Right atrium auricular region (tissue), 2 donors: ENCODE measurements at places on chromosomes 5 and 9.

DNA sequence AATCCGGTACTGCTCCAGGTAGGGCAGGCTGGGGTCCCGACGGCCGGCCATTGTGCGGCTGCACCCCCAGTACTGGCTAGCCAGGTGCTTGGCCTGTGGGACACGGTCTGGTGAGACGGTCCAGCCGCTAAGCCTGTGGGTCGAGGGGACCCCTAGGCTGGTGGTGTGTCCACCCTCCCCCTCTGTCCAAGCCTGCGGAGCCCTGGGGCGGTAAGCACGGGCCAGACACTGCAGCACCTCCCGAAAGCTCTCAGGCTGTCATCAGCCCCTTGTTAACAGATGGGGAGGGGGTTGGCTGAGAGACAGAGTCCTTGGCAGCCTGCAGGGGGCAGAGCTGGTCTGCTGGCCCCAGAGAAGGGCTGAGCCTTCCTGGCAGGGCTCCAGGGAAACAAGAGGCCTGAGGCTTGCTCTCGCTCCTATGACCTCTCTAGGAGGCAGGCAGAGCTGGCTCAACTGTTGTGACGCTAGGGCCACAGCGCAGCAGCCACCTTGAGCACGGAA is 11.8 kb upstream of the MRNIP start:
- H3K27ac ChIP-seq = peak overlapping the region; percentile 31
- peaks cover 56% of the 10 kb centered on the region for H3K36me3 ChIP-seq
- no peak overlapping the region for H3K4me3 ChIP-seq
- DNase-seq = no peak
- no peaks in the 10 kb centered on the region for H3K27me3 ChIP-seq

DNA sequence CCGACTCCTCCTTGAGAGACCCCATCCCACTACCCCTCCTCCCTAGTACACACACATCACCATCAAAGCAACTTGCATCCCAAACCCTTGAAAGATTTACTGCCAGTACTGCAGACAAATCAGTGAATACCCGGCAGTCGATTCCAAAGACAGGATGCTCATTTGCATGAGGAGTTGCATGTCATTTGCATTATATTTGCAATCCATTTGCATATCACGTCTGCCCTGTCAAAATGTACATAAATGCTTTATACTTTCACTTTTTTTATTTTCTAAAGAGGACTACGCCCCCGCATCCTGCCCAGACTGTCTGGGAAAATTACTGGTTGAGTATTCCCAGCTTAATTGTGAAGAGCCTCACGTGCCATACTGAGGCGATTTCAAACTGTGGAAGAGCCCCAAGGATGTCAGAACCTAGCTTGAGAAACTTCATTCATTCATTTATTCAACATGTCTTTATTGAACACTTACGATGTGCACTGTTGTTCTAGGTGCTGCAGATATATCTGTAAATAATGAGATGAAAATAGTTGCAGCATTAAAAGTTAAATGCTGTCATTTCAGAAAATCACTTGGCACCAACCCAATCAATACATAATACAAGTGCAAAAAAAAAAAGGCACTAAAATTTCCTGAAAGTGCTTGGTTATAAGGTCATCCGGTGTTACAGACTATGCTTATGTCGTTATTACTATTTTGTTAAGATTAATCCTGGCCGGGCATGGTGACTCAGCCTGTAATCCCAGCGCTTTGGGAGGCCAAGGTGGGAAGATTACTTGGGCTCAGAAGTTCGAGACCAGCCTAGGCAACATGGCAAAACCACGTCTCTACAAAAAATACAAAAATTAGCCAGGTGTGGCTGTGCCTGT is 17.2 kb upstream of the SIL1 start:
- DNase-seq = no peak
- H3K4me3 ChIP-seq = no peak overlapping the region
- no peak overlapping the region for H3K27ac ChIP-seq
- no peaks in the 10 kb centered on the region for H3K4me1 ChIP-seq
- H3K27me3 ChIP-seq = no peaks in the 10 kb centered on the region

DNA sequence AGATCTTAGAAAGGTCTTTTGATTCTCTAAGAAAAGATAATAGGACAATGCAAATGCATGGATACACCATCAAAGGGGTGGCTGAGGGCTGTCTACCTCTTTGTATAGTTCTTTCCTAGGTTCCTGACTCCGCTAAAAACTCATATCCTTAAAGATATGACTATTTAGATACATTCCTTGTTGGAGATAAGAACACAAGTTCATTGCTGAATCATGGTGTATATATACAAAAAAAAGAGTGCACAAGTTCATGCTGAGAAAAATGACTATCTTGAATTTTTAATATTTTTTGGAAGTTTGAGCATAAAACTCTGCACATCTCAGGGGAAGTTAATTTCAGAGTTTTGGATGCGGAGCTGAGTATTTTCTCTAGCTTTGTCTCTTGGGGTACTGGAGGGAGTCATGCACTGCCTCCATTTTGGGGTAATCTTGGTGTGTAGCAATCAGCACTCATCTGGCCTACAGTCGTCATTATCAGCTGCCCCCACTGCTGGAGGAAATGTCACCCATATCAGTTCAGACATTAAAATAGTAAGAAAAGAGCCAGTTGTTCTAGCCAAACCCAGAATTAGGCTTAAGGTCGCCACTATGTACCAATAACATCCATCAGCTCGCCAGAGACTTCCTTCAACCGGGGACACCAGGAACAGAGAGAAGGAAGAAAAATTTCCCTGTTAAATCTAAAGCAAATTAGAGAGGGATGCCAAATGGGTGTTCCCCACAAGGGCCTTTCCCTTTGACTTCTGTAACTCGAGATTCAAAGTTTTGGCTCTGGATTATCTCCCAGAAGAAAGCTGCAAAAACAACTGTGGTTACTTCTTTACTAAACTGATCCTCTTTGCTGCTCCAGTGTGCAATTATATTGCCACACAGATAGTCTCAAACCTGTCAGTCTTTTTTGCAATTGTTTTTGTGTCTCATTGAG is 49.0 kb downstream of the PTTG1 start:
- H3K4me3 ChIP-seq = no peak overlapping the region
- H3K4me1 ChIP-seq = peaks cover 31% of the 10 kb centered on the region
- no peak overlapping the region for H3K27ac ChIP-seq
- H3K27me3 ChIP-seq = no peaks in the 10 kb centered on the region

DNA sequence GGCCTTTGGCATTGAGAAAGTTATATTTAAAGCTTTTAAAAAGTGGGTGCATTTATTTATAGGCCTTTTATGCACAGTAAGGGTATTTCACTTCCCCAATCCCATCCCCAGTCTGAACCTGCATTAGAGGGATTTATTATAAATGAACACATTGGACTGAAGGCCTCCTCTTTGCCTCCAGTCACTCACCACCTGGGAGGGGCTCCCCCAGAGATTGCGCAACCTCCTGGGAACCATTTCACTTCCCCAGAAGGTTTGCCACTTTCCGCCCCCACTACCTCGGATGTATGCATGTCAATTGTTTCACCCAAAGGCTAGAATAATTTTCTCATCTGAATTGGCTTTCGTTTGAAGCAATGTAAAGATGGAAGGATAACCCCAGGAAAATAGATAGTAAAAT is 29.8 kb upstream of the VCAN start:
- H3K36me3 ChIP-seq = no peaks in the 10 kb centered on the region
- no peak overlapping the region for H3K4me3 ChIP-seq
- DNase-seq = no peak
- no peak overlapping the region for H3K27ac ChIP-seq
- no peaks in the 10 kb centered on the region for H3K27me3 ChIP-seq
- no peaks in the 10 kb centered on the region for H3K4me1 ChIP-seq

GRCh38 chr9:102767076-102767475 is 228.1 kb upstream of the CYLC2 start:
- H3K27me3 ChIP-seq = no peaks in the 10 kb centered on the region
- H3K36me3 ChIP-seq = no peaks in the 10 kb centered on the region
- DNase-seq = no peak
- H3K4me3 ChIP-seq = no peak overlapping the region
- H3K27ac ChIP-seq = no peak overlapping the region

DNA sequence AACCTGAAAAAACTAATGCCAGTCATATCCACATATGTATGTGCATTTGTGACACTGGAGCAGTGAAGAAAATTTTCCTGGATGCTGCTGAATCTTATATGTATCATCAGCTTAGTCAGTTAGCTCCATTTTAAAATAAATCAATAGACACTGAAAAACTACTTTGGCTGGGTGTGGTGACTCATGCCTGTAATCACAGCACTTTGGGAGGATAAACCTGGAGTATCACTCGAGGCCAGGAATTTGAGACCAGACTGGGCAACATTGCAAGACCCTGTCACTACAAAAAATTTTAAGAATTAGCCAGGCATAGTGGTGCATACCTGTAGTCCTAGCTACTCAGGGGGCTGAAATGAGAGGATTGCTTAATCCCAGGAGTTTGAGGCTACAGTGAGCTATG is 511.0 kb upstream of the TLE4 start:
- H3K27me3 ChIP-seq = no peaks in the 10 kb centered on the region
- no peaks in the 10 kb centered on the region for H3K4me1 ChIP-seq
- no peak overlapping the region for H3K27ac ChIP-seq

DNA sequence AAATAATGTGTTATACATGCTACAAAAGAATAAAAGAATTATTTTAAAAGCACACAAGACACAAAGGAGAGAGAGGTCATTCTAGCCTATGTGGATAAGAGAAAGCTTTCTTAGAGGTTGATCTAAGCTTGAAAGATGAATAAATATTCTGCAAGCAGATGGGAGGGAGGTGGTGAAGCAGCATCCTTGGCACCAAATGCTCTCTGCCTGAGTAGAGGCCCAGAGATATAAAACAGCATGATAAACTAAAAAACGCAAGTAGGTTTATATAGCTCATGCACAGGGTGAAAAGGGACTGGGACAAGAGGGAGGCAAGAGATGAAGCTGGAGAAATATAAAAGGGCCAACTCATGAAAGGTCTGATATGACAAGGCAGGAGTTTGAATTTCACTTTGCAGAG is 283.2 kb upstream of the POU5F2 start:
- no peak overlapping the region for H3K27ac ChIP-seq
- DNase-seq = no peak
- H3K36me3 ChIP-seq = no peaks in the 10 kb centered on the region
- H3K27me3 ChIP-seq = no peaks in the 10 kb centered on the region

GRCh38 chr9:113340011-113340699 is at the start of gene WDR31:
Gene WDR31, minus strand, starts transcription at chr9:113340275. Its CDS starts 8,253 bp downstream, at chr9:113332022.
- peak within 1 kb of the TSS; percentile 79 for H3K27ac ChIP-seq
- no peaks in the 10 kb centered on the region for H3K4me1 ChIP-seq
- H3K4me3 ChIP-seq = peak within 1 kb of the TSS; percentile 60
- H3K36me3 ChIP-seq = no peaks in the 10 kb centered on the region
- H3K27me3 ChIP-seq = no peaks in the 10 kb centered on the region
- peak; percentile 89 for DNase-seq

- peaks cover 63% of the 10 kb centered on the region for H3K36me3 ChIP-seq
- H3K27ac ChIP-seq = no peak overlapping the region
- H3K27me3 ChIP-seq = no peaks in the 10 kb centered on the region
- H3K4me3 ChIP-seq = no peak overlapping the region
- H3K4me1 ChIP-seq = peaks cover 16% of the 10 kb centered on the region
Observed at GRCh38 chr9:92648474-92648971, 21.4 kb downstream of the IPPK start.

GRCh38 chr5:53712327-53712726 is 151.9 kb downstream of the NDUFS4 start:
- no peaks in the 10 kb centered on the region for H3K27me3 ChIP-seq
- no peaks in the 10 kb centered on the region for H3K36me3 ChIP-seq
- H3K27ac ChIP-seq = no peak overlapping the region
- H3K4me3 ChIP-seq = no peak overlapping the region
- no peaks in the 10 kb centered on the region for H3K4me1 ChIP-seq
- no peak for DNase-seq

- no peaks in the 10 kb centered on the region for H3K27me3 ChIP-seq
- no peak overlapping the region for H3K4me3 ChIP-seq
- H3K36me3 ChIP-seq = no peaks in the 10 kb centered on the region
- DNase-seq = no peak
- H3K27ac ChIP-seq = peak overlapping the region; percentile 18
Observed at GRCh38 chr5:107570181-107570580, 100.6 kb downstream of the EFNA5 start.

- H3K4me1 ChIP-seq = no peaks in the 10 kb centered on the region
- H3K36me3 ChIP-seq = no peaks in the 10 kb centered on the region
- H3K27me3 ChIP-seq = no peaks in the 10 kb centered on the region
Observed at GRCh38 chr5:135964670-135965320, 10.0 kb upstream of the LECT2 start.

DNA sequence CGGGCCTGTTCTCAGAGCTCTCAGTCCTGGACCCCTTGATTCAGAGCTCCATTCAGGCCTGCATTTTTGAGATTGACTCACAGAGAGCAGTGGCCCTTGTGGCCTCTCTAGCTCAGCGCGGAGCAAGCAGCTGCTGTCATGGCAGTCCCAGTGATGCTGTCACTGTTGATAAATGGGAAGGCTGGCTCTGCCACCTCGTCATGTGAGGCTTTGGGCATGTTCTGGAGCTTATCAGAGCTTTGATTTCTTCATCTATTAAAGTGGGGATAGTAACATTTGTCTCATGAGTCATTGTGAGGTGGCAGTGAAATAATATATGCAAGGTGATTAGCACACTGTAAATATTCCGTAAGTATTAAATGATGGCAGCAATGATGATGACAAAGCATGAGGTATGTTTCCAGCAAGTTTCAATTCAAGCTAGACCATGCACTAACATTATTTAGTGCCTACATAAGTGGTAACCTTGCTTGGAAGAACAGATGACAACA is 126.4 kb upstream of the CXCL14 start:
- no peaks in the 10 kb centered on the region for H3K36me3 ChIP-seq
- no peaks in the 10 kb centered on the region for H3K27me3 ChIP-seq
- peaks cover 4% of the 10 kb centered on the region for H3K4me1 ChIP-seq
- peak; percentile 32 for DNase-seq

DNA sequence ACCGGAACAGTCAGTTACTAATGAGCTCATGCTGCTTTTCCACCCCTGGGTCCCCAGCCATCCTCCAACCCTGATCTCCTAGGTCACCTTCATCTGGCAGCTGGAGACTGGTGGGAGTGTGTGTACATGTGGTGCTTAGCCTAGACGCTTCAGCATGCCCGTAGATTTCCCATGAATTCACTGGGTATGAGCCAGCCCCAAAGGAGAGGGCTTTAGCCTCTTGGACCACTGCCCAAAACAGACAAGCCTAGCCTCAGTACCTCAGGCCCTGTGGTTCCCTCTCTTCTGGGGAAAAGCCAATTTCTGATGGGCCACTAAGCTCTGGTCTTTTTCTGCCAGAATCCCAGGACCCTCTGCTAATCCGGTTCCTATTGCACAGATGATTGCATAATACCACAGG is 48.0 kb upstream of the ASTN2 start:
- no peaks in the 10 kb centered on the region for H3K4me1 ChIP-seq
- H3K27me3 ChIP-seq = no peaks in the 10 kb centered on the region
- H3K36me3 ChIP-seq = no peaks in the 10 kb centered on the region

- H3K4me1 ChIP-seq = no peaks in the 10 kb centered on the region
- no peaks in the 10 kb centered on the region for H3K36me3 ChIP-seq
- H3K4me3 ChIP-seq = peak overlapping the region; percentile 1
- H3K27me3 ChIP-seq = no peaks in the 10 kb centered on the region
Observed at GRCh38 chr9:33867747-33868439, 50.9 kb downstream of the UBE2R2 start.

GRCh38 chr9:137044502-137045177 is 1.3 kb downstream of the NPDC1 start:
- H3K27ac ChIP-seq = peak overlapping the region; percentile 77
- H3K36me3 ChIP-seq = peaks cover 12% of the 10 kb centered on the region

GRCh38 chr9:135079676-135080075 is 7.8 kb upstream of the OLFM1 start:
- no peaks in the 10 kb centered on the region for H3K36me3 ChIP-seq
- H3K4me1 ChIP-seq = peaks cover 20% of the 10 kb centered on the region
- no peaks in the 10 kb centered on the region for H3K27me3 ChIP-seq
- H3K4me3 ChIP-seq = no peak overlapping the region
- DNase-seq = no peak
- no peak overlapping the region for H3K27ac ChIP-seq
